NCI-H1694 treated with DMSO at 0.1 percent for 48 hours (cell line): ENCODE measurements at places on chromosomes 4 and X.

DNA sequence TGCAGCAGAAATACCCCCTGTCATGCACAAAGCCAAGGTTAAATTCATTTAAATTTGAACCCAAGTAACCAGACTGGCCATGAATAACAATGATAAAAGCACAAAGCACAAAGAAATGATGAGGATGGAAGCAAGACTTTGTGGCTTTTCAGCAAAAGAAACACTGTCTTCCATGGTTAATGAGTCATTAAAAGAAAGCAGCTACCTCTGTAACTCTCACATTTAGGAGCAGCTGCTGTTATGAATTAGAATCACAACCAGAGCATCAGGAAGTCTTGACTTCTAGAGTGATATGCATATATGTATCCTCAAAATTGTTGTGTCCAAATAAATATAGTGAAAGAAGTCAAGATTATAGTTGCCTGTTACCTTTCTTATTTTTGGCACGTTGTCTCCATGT lies 70.7 kb upstream of the RPS6KA6 start:
- DNase-seq, result no peak

- DNase-seq, result no peak
Observed at GRCh38 chr4:149719806-149720205, 95.8 kb downstream of the IQCM start.

GRCh38 chr4:56953680-56954520 lies 23.5 kb downstream of the NOA1 start:
- no peak for DNase-seq

DNA sequence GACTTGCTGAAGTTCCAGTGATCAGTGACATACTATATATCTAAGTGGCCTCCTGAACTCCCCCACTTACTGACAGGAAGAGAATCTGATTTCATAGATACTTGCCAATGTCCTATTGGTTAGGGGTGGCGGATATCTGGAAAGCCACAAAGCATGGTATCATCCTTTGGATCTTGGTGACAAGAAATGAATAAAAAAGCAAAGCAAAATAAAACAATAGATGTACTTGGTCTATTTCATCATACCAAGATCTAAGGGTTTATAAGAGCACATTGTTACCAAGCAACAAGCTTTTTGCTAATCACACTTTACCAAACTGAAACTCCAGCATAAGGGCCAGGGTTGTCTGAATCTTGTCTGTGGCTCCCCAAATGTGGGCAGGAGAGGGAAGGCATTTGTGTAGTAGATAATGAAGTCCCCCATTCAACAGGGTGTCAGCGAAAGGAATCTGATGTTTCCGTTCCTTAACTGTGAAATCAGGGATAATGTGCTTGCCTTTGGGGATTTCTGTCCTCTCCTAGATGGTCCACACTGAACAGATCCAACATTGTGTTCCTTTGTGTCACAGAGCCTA lies 125.0 kb upstream of the SMIM10 start:
- no peak for DNase-seq

GRCh38 chr4:113563691-113564378 lies 197.7 kb downstream of the CAMK2D start:
- DNase-seq, result no peak

GRCh38 chr4:162683659-162684370 lies 482.9 kb downstream of the NAF1 start:
- DNase-seq, result no peak

GRCh38 chrX:136354201-136354600 lies 53.4 kb downstream of the ADGRG4 start:
- no peak for DNase-seq

- peak; percentile 15 for DNase-seq
Observed at GRCh38 chrX:63784902-63785707, at the start of gene ARHGEF9. Gene ARHGEF9 (minus strand): TSS chrX:63785214. CDS start chrX:63785145, 69 bp downstream.

- DNase-seq, result peak; percentile 69
Observed at GRCh38 chr4:85147481-85148076, 181.1 kb upstream of the WDFY3 start.

DNA sequence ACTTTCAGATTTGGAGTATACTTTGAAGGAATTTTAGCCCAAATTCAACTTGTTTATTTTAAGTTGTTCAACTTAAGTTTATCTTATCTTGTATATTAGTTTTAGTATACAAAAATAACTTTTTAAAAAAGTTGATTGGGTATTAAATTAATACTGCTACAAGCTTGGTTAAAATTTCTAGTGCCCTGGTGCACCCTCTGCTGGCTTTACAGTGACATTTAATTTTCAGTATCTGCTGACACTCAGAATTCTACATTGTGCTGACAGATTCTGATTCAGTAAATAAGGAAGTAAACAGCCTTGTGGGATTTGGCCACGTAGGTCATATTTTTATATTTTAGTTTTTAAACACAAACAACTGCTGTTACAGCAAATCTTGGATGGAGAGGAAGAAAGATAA lies 2.9 kb downstream of the EDA start:
- peak; percentile 48 for DNase-seq

DNA sequence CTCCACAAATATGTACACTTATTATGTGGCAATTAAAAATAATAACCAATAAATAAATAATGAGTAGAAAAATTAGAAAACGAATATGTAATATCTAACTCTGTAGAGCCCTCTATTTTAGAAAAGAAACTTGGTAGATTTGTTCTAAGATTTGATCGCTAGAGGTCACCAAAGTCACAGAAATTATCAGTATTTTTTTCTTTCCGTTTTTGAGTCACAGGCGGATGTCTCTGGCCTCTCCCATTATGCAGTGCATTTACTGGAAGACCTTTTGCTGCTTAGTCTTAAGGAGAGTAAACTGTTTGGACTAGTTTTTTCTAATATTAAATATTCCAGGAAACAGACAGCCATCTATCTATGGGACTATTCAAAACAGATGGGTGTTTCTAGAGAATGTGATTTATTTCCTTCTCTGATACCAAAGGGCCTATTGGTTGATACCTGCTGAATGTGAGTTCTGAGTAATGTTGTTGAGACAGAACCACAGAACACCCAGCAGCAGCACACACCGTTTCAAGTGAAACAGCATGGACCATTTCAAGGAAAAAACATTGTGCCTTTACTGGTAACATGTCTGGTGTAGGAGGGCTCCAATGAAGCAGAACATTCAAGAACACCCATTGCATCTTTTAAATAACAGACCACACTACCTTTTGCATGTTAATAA lies 34.0 kb upstream of the GYPA start:
- peak; percentile 6 for DNase-seq
